PC-3 (cell line): ENCODE measurements at places on chromosomes 7 and 10. TPM values are rescaled to one million over a fixed set of nuclear protein-coding genes. Genes with fewer than 3 reads are reported as not detected.

The STEAP4 gene
- total RNA-seq = 1.2 and 1.7 TPM in 2 replicates

The EVX1 gene
- total RNA-seq = 0.33 and 0.35 TPM in 2 replicates

The ZMIZ2 gene
- total RNA-seq = 18.3 and 26.6 TPM in 2 replicates

The DDIT4 gene
- 68.9 and 94.2 TPM in 2 replicates for total RNA-seq

DNA sequence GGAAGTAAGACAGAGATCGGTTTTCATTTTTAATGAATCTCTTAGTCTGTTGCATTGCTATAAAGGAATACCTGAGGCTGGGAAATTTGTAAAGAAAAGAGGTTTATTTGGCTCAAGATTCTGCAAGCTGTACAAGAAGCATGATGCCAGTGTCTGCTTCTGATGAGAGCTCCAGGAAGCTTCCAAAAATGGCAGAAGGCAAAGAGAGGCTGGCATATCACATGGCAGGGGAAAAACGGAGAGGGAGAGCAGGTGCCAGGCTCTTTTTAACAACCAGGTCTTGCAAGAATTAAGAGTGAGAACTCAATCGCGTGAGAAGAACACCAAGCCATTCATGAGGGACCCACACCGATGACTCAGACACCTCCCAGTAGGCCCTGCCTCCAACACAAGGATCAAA is 125.0 kb upstream of the THSD7A start:
- no peak for DNase-seq

The SLC39A12 gene
- not detected in 2 replicates for total RNA-seq

- peak; percentile 75 for DNase-seq
Observed at GRCh38 chr10:97332591-97333350, 1.8 kb downstream of the FRAT2 start.

- DNase-seq = no peak
Observed at GRCh38 chr10:13054844-13055243, 45.1 kb upstream of the OPTN start.

The IL2RA gene
- total RNA-seq = not detected in 2 replicates
